CD4-positive, alpha-beta memory T cell (primary cell): ENCODE measurements at places on chromosomes 13 and 19. TPM values are rescaled to one million over a fixed set of nuclear protein-coding genes. Genes with fewer than 3 reads are reported as not detected.

DNA sequence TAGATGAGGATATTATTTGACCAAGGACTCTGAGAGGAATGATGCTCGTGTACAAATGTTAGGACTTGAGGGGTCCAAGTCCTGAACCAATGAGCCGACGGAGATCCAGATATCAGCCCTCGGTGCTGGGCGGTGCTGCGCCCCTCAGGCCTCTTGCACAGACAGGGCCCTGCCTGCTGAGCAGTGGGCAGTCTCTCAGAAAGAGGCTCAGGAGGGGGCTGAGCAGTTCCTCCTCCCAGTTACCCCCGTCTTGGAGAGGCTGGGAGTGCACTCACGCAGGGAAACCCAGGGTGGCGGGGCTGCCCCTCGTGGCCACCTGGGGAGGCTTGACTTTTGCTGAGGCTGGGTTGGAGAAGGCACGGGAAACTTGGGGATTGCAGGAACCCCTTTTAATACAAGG is 18.4 kb downstream of the TEX29 start:
- no peak overlapping the region for H3K4me3 ChIP-seq
- no peaks in the 10 kb centered on the region for H3K27me3 ChIP-seq
- no peak for DNase-seq
- H3K4me1 ChIP-seq, result no peaks in the 10 kb centered on the region
- no peaks in the 10 kb centered on the region for H3K36me3 ChIP-seq

DNA sequence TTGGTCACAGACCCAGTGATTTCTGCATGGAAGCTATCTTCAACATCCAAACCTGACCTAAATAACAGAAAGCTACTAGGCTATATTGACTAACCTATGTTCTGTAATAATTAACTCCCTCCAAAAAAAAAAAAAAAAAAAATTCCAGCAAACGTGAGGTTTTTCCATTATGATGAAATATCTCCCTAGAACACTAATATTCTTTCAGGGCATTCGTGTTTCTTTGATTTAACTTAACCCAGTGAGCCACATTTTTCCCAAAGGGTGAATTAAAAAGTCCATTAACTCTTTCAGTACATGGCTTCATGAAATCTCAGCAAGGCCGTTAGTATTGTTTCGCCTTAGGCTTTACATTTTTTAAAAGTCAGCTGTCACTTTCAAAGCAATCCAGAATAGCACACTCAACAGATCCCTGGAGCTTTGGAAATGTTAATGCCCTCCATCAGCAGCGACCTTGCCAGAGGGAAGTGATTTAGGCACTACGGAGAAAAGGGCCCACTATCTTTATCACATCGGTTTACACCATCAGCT is 175.8 kb downstream of the DCT start:
- no peak overlapping the region for H3K27ac ChIP-seq
- DNase-seq, result no peak

DNA sequence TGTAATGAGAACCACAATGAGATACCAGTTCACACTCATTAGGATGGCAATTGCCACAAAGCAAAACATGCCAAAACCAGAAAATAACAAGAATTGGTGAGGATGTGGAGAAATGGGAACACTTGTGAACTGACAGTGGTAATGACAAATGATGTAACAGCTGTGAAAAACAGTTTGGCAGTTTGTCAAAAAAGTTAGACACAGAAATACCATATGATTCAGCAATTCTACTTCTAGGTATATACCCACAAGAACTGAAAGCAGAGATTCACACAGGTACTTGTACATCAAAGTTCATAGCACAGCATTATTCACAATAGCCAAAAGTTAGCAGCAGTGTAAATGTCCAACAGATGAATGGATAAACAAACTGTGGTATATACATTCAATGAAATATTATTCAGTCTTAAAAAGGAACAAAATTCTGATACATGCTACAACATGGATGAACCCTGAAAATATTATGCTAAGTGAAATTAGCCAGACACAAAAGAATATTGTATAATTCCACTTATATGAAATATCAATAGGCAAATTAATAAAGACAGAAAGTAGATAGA is 96.5 kb downstream of the UGGT2 start:
- no peak overlapping the region for H3K4me3 ChIP-seq
- no peak for DNase-seq
- H3K36me3 ChIP-seq, result no peaks in the 10 kb centered on the region
- H3K27me3 ChIP-seq, result no peaks in the 10 kb centered on the region

The TTYH1 gene
- not detected for total RNA-seq
